D341Med (cell line): ENCODE measurements at places on chromosomes 5 and 9.

DNA sequence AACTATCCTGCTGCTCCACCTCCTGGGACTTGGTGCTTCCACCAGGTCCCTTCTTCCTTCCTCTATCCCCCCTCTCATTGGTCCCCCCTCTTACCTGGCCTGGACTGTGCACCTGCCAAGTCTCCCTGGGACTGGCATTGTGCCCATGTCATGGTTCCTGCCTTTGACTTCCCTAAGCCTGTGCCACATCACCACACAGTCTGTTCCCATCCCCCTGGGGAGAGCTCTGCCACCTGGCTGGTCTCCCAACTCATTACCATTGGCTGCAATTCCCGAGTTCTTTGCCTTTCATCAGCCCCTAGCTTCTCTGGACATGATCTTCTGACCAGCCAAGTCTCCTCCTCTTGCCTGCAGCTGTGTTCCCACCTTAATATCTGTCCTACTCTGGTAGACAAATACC lies 180.3 kb downstream of the SREK1 start:
- no peak for DNase-seq

DNA sequence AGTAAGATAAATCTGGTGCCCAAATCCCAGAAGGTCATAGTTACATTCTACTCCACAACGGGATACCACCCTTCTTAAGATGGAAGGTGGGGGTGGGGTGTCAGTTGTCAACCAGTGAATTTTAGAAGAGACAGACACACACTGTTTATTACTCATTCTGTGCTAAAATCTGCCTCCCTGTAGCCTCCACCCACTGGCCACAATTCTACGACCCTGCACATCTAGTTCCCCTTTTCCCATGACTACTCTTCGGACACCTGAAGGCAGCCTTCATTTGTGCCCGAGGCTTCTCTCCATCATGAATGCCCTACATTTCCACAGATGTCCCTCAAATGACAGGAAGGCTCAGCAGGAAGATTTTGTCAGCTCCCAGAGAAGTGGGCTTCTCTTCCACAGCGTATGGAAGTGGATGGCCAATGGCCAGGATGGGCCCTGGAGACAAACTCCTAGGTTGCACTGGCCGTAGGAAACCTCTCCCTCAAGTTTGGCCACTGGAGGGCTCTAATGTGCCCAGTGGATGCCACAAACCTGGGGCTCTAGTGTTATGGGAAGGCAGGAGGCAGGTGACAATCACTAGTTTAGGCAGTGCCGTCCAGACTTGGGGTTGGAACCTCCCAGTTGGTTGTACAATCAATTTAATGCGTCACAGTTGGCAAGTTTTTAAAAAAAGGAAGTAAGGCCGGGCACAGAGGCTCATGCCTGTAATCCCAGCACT lies 46.6 kb downstream of the PTPN3 start:
- DNase-seq, result no peak

GRCh38 chr5:36689225-36689624 lies 82.8 kb downstream of the SLC1A3 start:
- DNase-seq, result no peak

DNA sequence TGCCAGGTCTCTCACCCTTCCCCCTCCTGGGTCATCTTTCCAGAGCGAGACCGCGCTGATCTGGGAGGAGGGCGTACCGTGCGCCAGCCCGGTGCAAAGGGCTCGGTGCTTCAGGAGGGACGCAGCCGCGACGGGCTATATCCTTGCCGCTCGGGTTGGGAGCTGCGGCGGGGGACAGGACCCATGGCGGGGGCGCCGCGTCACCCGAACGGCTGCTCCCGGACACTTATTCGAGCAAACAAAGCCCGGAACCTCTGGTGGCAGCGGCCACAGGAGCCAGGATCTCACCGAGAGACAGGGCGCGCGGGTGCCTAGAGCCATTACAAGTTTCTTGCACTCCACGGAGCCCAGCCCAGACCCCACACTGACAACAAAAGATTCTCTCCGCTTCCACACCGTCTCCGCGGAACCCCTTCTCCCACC lies 1.3 kb downstream of the SEMA6A start:
- peak; percentile 60 for DNase-seq

DNA sequence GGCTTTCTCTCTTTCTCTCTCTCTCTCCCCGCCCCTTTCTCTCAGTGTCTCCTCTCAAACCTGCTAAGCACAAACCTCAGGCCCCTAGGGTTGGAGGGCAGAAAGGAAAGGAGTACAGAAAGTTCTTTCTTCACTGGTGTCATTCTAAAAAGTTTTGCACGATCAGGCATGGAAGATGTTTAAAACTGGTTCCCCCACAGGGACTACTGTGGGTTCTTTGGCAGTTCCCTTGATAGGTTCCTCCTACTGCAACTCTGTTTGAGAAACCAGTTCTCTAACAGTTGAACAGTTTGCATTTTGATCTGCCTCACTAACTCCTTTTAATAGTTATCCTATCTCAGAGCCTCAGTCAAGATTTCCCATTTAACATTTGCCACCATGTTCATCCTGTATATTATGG lies 82.9 kb downstream of the CDO1 start:
- DNase-seq, result no peak

- peak; percentile 59 for DNase-seq
These were observed 220.0 kb downstream of the PBX3 start for GRCh38 chr9:125966959-125967711.

- no peak for DNase-seq
These were observed 137.5 kb upstream of the PHYKPL start for GRCh38 chr5:178370102-178370501.

DNA sequence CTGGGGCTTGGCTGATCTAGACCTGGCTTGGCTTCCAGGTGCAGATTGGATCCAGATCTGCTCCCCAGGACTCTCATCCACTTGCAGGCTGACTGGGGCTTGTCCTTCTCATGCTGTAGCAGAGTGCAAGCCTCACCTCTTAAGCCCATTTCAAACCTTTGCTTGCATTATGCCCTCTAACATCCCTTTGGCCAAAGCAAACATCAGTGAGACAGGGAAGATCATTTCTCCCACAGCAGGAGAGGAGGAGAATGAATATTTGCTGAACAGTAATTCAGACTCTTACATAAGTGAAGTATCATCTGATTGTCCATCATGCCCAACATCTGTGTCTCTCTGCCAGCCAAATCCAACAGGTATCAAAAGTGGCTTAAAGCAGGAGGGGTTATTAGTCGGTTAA lies 194.9 kb downstream of the C9orf152 start:
- no peak for DNase-seq

GRCh38 chr5:74231697-74232096 lies 408.8 kb downstream of the ENC1 start:
- no peak for DNase-seq

- no peak for DNase-seq
These were observed 235.2 kb downstream of the NR3C1 start for GRCh38 chr5:143168171-143168741.

DNA sequence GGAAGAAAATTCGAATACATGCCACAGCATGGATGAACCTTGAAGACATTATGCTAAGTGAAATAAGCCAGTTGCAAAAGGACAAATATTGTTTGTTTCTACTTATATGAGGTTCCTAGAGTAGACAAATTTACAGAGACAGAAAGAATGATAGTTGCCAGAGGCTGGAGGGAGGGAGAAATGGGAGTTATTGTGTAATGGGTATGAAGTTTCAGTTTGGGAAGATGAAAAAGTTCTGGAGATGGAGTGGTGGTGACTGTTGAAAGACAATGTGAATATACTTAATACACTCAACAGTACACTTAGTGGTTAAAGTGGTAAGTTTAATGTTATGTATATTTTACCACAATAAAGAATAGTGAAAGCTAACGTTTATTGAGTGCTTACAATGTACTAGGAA lies 99.6 kb upstream of the SLC44A1 start:
- DNase-seq, result no peak

DNA sequence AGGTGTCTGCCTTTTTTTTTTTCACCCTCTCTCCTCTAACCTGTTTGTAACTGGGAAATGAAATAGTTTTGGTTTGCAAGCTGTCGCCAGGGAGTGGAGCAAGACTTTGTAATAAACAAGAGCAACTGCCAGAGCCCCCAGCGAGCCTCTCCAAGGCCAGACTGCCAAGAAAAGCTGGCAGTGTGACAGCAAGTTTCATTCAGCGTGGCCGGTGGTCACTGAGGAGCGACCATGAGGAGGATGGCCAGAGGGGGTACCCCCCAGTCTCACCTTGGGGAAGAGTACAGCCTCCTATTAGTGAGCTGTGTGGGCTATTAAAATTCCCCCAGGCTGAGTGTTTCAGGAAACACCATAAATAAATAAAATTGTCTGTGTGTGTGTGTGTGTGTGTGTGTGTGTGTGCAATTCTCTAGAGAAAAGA lies 49.9 kb downstream of the ZFAND5 start:
- peak; percentile 64 for DNase-seq

DNA sequence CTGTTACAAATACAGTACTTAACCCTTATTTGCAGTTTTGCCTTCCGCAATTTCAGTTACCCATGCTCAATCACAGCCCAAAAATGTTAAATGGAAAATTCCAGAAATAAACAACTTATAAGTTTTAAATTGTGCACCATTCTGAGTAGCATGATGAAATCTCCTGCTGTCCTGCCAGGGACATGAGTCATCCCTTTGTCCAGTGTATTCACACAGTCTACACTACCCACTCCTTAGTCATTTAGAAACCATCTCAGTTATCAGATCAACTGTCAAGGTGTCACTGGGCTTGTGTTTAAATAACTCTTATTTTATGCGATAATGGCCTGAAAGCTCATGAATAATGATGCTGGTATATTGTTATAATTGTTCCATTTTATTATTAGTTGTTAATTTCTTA lies 95.8 kb downstream of the PLCXD3 start:
- no peak for DNase-seq

DNA sequence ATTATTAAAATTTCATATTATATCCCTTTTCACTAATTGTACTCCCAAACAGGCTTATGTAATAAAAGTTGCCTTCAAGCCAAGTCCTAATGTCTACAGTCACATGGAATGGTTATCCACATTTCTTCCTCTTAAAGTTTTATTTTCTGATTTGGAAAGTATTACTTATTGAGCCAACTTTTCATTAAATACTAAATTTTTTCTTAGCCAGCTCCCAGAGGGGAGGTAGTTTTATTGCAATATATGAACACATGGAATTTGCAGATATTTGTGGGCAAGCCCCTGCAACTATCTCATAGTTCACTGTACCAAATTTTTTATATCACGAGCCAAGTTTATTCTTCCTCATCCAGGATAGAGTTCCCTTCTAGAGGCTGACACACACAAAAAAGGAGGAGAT lies 332.8 kb upstream of the PTGER4 start:
- DNase-seq, result no peak

- DNase-seq, result no peak
These were observed 22.2 kb upstream of the CXCL14 start for GRCh38 chr5:135600971-135601381.

DNA sequence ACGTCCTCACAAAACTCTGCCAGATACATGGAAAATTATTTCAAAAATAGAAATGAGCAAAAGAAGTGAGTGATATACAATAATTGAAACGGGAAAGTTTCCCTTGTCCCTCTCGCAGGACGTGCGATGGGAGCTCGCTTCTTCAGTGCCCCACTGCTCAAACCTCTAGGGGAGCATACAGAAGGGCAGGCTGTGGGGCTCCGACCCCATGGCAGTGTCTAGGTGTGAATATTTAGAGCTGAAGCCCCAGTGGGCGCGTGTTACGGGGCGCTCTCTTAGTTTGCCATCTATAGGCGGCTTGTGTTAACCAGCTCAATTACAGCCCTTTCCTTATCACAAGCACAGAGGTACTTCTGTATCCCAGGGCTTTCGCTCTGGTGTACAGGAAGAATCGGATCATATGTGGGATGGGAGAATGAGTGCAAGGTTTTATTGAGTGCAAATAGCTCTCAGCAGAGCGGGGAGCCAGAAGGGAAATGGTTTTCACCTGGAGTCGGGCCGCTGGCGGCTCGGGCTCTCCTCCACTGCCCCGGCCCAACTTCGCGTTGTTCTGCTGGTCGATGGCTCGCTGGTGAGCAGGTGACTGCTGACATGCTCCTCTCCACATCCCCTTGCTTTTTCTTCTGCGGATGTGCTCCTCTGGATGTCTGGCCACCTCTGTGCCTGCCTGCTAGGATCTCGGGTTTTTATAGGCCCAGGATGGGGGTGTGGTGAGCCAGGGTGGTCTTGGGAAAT lies 334.0 kb upstream of the PTPRD start:
- DNase-seq, result peak; percentile 12

- DNase-seq, result no peak
These were observed 7.9 kb upstream of the SYK start for GRCh38 chr9:90793729-90794128.

DNA sequence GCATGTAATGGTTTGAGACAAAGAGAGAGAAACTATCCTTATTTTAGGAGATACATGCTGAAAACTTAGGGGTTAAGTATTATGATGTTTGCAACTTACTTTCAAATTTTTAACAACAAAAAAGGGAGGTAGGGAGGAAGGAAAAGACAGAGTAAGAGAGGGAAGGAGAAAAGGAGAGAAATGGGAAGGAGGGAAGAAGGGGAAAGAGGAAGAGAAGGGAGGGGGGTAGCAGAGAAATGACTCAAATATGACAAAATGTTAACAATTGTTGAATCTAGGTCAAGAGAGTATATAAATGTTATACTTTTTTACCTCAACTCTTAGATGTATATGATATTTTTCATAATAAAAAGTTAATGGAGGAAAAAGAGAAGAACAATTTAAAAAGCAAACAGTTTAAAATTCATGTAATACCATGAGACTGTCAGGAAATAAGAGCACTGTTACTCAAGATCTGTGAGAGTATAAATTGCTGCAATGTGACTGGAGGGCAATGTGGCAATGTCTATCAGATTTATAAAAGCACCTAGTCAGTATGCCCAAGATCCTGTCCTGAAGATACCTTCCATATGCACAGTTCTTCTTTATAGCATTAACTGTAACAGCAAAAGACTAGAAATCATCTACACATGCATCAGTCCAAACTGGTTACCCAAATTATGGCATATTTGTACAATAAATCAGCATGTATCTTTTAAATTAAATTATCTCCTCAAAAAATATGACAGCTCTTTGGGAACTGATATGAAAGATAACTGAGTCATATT lies 16.3 kb downstream of the FBXW11 start:
- DNase-seq, result no peak

DNA sequence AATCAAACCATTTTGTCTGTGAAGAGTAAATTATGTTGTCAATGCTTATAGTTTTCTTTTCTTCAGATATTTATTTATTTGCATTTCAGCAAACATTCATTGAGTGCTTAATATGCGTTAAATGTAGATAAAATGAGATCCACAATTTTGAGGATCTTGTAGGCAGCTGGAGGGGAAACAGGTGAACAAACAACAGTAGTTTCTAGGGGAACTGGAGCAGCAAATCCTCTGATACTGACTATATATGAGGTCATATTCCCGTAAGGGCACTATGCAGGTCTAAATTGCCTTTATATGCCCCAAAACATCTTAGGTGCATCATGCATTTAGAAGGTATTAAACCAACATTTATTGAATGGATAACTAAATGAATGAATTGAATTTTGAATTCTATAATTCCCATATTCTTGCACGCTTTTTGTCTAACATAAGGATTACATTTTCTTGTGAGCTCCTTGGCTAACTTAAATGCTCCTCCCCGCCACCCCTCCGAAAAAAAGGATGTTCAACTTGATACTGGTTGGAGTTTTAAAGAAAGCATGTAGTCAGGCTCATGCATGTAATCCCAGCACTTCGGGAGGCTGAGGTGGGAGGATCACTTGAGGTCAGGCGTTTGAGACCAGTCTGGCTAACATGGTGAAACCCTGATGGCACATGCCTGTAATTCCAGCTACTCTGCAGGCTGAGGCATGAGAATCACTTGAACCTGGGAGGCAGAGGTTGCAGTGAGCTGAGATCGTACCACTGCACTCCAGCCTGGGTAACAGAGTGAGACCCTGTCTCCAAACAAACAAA lies 299.8 kb downstream of the TMEM38B start:
- DNase-seq, result no peak

GRCh38 chr5:37836592-37837413 lies 3.0 kb downstream of the GDNF start:
- DNase-seq, result peak; percentile 73

- no peak for DNase-seq
These were observed 599 bp downstream of the KIAA1191 start for GRCh38 chr5:176360894-176361436.
